ENCODE measurements at places on chromosomes 2 and 18.

GRCh38 chr2:224196810-224197209 is 157.7 kb upstream of the SERPINE2 start:
- no peak for DNase-seq

DNA sequence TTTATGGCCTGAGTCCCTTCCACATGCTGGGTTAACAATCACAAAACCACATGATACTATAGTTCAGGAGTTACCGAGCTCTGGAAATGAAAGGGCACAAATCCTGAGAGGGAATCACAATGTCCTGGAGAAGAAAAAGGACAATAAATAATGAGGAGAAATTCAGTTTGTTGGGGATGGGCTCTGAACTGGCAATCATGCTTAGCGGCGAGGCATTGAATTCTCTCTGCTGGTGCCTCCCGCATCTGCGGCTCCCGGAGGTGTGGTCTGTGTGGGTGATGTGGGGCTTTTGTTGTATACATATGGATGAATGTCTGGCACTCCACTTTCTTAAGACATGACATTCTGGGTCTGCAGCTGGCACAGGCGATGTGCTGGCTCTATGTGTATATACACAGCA is 46.1 kb downstream of the NRP2 start:
- no peak for DNase-seq

- DNase-seq = no peak
Observed at GRCh38 chr2:75466708-75467311, 93.9 kb downstream of the EVA1A start.

DNA sequence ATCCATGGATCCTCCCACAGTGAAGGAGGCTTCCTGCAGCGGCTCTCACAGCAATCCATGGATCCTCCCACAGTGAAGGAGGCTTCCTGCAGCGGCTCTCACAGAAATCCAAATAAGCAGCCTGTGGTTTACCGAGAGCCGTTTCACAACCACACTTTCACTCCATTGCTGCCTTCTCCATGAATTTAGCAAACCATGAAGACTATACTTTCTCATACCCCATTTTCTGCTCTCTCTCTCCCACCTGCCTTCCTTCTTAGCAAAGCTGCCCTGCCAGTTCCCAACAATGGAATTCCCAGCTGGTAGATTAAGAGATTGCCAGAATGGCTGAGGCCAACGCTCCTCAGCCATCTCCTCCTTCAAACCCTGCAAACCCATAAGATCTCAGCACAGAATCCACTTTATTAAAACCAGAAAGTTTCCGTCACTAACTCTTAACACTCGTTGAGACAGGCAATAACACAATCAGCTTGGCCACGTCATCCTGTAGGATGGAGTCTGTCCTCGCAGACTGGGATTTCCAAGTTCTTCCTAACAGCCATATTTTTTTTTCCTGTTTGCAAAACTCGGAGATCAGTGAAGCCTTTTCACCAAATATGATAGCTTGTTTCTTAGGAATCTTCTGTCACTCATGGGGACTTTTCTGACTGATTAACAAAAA is 162.2 kb downstream of the PXDN start:
- DNase-seq = no peak

- no peak for DNase-seq
Observed at GRCh38 chr2:176094349-176094748, 1.8 kb downstream of the HOXD13 start.

- peak; percentile 8 for DNase-seq
Observed at GRCh38 chr2:105361102-105361889, 24.0 kb downstream of the C2orf49 start.

DNA sequence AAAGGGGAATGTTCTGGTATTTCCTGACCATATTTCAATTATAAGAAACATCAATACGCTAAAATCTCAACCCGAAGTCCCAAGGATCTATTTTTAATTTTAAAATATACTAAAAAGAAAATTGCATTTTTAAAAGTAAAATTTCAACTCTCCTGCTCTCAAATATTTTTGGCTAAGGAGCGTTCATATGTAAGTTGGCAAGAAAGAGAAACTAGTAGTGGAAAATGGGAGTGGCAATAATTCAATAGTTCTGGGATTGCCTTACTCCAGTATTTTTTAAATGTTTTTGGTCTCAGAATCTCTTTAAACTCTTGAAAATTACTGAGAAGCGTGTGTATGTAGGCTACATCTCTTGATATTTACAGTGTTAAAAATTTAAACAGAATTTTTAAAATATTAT is 72.7 kb downstream of the ACVR1 start:
- DNase-seq = no peak

DNA sequence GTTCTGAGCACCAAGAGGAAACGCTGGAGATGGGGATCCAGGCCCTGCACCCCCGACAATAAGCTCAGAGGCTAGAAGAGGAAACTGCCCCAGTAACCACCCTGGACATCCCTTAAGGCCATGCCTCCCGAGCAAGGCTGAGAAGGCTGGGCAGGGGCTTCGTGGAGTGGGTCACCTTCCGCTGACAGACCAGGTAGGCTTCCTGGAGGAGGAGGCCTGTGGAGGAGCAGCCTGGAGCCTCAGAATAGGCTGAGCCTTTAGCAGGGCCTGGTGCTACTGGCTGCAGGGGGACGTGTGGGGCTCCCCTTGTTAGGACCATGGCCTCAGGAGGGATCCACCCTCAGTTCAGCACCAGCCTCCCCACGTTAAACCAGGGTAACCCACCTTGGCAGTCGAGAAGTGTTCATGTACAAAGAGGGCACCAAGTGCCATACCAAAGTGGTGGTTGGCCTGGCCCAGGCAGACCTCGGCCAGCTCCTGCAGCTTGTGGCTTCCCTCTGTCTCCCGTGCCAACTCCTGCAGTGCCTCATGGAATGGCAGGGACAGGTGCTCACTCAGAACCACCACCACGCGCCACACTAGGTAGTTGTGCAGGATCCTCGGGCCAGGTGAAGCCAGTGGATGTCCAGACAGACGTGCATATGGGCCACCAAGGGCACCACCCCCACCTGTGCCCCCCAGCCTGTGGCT is 28.5 kb upstream of the ALPP start:
- no peak for DNase-seq

- DNase-seq = no peak
Observed at GRCh38 chr2:28374331-28374730, 18.3 kb upstream of the FOSL2 start.

GRCh38 chr18:39909706-39910105 is 2045.3 kb upstream of the PIK3C3 start:
- no peak for DNase-seq

DNA sequence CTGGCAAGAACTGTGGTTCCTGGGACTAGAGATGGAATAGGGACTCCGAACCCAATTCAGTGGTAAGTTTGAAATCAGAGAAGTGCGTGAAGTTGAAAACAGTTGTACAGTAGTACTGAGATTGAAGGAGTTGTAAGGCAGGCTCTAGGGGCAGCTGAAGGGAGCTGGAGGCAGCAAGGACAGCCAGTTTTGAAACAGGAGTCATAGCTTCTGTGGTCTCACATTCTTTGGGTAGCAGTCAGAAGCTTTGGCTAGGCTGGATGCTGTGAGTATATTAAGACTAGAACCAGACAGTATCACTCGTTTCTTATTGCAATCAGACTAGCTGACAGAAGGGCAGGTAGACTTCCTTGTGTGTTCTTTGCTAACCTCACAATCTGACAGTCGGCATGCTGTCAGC is 64.5 kb upstream of the ADAM23 start:
- no peak for DNase-seq

GRCh38 chr2:161592713-161593112 is 31.5 kb upstream of the SLC4A10 start:
- no peak for DNase-seq

DNA sequence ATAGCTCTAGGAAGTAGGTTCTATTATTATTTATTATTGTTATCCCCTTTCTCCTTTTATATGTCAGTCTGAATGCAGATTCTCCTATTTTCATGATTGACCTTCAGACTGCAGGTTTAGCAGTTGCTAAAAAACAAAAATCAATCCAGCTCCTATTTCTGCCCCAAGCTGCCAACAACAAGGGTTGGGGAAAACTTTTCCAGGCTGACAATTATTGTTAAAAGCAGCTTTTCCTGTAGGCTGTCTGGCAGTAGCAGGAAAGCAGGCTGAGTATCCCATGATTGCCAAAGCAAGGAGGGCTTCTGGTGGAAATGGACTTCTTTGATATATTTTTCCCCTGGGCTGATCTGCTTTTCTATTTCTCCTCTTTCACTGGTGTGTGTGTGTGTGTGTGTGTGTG is 78.0 kb upstream of the CTLA4 start:
- DNase-seq = no peak

- no peak for DNase-seq
Observed at GRCh38 chr2:74548900-74549826, 4.6 kb downstream of the LOXL3 start.

DNA sequence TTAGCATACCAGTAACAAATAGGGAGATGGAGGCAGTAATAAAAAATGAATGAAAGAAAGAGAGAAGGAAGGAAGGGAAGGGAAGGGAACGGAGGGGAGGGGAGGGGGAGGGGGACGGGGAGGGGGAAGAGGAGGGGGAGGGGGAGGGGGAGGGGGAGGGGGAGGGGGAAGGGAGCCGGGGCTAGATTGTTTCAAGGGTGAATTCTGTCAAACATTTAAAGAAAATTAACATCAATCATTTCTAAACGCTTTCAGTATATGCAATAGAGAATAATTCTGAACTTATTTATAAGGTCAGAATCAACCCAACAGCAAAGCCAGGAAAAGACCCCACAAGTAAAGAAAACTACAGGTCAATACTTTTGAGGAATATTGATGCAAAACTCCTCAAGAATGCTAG is 858.8 kb upstream of the GYPC start:
- no peak for DNase-seq

DNA sequence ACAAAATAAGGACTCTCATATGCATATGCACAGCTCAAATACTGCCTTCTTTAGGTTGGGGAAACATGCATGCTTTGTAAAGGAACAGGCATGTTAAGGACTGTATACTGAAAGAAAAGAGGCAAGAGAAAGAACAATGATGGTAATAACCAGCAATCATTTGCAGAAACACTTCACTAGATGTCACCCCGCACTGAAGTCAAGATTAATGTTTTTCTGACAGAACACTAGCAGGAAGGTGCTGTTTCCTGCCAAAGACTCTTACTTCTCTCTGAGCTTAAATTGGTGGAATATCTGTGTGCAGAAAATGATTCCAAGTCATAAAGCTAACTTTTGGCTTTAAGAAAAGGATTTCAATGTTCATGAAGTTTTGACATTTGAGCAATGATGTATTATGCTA is 19.3 kb upstream of the CSRNP3 start:
- DNase-seq = no peak

DNA sequence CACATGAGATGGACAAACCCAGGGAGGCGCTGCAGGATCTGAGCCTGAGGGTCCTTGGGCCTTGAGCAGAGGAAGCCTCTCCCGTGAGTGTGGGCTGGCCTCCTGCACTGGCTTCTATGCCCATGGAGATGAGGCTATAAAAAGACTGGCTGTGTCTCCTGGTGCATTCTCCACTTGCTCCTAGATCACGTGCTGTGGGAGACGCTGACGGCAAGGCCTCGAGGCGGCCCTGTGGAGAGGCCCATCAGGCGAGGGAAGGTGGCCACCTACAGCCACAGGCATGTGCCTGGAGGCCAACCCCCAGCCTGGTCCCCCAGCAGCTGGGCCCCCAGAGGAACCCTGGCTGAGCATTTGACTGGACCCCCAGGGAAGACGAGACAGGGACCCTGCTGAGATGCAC is 198.9 kb downstream of the TWIST2 start:
- DNase-seq = no peak

DNA sequence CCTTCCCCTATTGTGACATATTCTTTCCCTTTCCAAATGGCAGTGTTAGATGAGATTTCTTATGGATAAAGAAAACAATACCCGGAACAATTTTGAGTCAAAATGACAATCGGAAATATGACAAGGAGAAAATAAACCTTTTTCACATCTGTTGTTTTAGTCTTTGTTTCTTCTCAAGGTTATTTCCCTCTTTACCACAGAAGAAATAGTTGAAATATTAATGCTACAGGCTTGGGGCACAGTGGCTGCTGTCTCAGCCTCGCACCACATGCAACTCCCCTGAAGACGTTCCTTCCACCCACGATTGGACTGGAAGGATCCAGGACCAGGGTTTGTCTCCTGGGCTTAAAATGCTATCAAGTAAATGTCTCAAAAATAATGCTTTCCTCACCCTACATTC is 77.6 kb downstream of the FHOD3 start:
- DNase-seq = no peak

DNA sequence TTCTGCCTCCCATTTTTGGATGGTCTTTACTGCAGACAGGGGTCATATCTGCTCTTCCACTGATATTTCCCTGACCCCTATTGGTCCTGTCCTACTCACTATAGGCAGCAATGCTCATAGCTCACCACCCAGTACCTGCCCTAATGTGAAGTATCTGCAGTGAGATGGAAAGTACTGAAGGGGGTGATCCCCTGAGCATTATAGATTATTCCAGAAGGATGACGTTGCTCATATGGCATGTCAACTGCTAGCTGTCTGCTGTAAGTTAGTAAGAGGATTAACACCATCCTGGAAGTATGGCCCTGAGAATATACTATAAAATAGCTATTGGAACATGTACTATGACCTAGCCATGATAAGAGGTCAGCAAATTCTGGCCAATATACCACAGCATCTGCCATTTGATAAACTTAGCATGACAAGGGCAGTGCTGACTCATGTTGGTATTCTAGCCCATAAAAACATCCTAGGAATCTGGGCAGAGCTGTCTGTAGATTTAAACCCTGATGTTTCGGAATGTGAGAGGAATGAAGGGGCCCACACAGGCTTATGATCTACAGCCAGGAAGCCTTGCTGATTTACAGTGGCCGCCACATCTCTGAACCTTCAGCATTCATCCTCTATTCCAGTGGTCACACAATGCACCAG is 451.4 kb downstream of the TNS1 start:
- DNase-seq = no peak

All from CD4-positive, alpha-beta T cell treated with Interleukin-21 for 1 hour (primary cell).